ENCODE measurements at places on chromosomes 6 and 20. TPM values are rescaled to one million over a fixed set of nuclear protein-coding genes. Genes with fewer than 3 reads are reported as not detected.

DNA sequence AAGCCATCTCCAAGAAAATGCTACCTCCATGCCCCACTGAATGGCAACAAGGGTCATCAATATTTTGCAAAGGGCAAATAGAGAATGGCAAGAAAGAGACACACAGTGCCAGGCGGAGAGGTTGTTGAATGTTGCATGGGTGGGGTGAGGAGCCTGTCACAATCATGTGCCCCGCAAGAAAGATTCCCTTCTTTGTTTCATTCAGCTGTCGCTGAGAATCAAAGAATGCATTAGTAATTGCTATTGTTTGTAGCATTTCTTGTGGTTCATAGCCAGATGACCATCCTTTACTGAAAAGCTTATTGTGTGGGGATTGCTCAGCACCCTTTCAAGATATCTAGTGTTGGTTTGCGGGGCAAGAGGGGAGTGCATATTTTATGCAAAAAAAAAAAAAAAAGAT lies 166.5 kb upstream of the QKI start:
- DNase-seq: no peak

DNA sequence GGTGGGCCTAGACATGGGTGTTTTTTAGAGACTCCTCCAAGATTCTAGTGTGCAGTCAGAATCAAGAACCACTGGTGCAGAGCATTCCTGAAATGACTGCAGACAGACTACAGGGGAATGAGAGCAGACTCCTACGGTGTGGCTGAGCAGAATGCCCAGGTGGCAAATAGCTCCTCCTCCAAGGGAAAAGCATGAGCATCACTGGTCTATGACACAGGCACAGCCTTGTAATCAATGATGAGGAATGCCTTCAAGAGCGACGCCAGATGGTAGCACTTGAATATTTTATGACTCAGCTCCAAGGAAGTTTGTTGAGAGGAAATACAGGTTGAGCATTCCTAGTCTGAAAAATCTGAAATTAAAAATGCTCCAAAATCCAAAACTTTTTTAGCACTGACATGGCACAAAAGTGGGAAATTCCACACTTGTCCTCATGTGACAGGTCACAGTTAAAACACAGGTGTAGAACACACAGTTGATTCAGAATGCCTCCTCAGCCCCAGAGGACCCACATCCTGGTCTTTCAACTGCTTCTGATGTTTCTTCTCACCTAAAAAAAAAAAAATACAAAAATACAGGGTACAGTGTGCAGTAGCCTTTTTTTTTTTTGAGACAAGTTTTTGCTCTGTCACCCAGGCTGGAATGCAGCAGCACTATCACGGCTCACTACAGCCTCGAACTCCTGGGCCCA lies 10.6 kb upstream of the FAM8A1 start:
- DNase-seq: peak; percentile 94

GRCh38 chr6:14020551-14020950 lies 95.8 kb downstream of the RNF182 start:
- no peak for DNase-seq

- peak; percentile 95 for DNase-seq
These were observed 114.7 kb upstream of the BACH2 start for GRCh38 chr6:90411292-90411781.

- DNase-seq: peak; percentile 96
These were observed 690 bp downstream of the IFNGR1 start for GRCh38 chr6:137218473-137218916.

GRCh38 chr6:30750379-30750668 lies 6.0 kb upstream of the IER3 start:
- no peak for DNase-seq

- no peak for DNase-seq
These were observed 75.3 kb downstream of the ASXL1 start for GRCh38 chr20:32433311-32434021.

- DNase-seq: no peak
These were observed 23.2 kb downstream of the RRAGD start for GRCh38 chr6:89388846-89389245.

DNA sequence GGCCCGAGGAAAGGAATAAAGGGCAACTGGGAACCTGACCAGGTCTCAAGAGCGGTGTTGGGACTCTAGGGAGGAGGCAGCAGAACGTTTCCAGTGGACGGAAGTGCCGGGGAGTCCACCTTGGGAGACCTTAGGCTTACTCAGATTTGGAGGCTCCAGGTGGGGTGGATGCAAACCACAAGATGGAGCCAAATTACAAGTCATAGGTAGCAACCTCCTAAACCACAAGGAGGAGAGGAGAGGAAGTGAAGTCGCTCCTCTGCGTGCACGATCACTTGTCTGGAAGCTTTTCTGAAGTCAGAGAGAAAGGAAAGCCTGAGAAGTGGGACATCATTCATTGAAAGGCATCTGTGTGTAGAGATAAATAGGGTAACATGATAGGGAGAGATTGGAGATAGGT lies 9.3 kb downstream of the HLA-DOA start:
- no peak for DNase-seq

DNA sequence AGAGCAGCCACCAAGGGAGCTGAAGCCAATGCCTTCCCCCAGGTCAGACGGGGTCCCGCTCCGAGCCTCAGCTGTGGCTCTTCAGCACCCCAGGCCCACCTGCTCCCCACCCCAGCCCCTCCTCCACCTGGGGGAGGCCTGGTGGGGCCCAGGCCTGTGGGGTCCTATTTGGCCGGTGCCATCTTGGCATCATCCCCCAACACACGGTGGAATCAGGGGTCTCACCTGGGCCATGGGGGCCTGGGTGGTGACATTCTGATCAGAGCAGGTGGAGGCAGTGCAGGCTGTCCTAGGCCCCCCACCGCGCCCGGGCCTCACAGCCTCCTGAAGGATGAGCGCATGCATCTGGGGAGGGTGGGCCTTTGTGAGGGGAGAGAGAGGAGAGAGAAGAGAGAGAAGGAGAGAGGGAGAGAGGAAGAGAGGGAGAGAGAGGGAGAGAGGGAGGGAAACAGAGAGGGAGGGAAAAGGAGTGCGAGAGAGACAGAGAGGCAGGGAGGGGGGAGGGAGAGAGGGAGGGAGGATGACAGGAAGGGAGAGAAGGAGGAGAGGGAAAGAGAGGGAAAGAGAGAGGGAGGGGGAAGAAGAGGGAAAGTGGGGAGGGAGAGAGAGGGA lies 23.9 kb upstream of the RBBP8NL start:
- DNase-seq: no peak

DNA sequence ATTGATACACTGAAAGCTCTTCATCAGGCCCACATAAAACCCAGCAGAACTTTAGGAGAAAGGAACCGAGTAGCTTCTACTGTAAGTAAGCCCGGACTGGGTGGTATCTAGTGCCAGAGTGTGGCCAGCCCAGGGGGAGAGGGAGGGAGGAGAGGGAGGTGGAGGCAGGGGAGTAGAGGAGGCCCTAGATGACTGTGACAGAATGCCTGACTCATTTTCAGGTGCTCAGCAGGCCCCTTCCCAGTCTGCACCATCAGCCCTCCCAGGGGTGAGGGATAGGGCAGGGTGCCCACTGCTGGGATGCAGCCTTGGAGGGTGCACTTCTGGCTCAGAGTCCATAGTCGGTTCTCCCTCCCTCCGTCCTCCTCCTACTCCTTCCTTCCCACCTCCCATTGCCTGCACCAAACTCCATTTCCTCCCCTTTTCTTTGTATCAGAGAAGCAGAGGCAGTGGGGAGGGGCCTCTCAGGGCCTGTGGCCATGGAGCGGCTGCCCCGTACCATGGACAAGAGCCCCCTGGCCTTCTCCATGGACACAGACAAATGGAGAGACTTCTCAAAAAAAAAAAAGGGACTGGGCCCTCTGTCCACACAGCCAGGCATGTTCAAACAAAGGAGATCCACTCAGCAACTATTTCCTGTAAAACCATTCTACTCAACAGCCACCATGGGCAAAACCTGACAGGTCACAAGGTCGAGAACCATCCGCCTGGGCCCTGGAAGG lies 184.9 kb upstream of the SNX9 start:
- no peak for DNase-seq

- no peak for DNase-seq
These were observed 3.4 kb downstream of the LY86 start for GRCh38 chr6:6591778-6592465.

Gene CCDC170
- 1.6 TPM for total RNA-seq

Gene SLC4A11
- total RNA-seq: 46.1 TPM

Gene TRIM27
- 86.2 TPM for total RNA-seq

Gene NHSL1
- 17.8 TPM for total RNA-seq
